CD8-positive, alpha-beta T cell (primary cell): ENCODE measurements at places on chromosomes 7 and 10. TPM values are rescaled to one million over a fixed set of nuclear protein-coding genes. Genes with fewer than 3 reads are reported as not detected.

LIPM gene
- not detected for total RNA-seq

TRIL gene
- total RNA-seq, result not detected

SORCS3 gene
- total RNA-seq, result 0.14 TPM

PIK3AP1 gene
- total RNA-seq, result 5.6 TPM

IDI2 gene
- total RNA-seq, result not detected

LDB3 gene
- total RNA-seq, result not detected

TNKS2 gene
- 49.4 TPM for total RNA-seq

IFIT1B gene
- not detected for total RNA-seq

KLHL7 gene
- 19.2 TPM for total RNA-seq

TMEM106B gene
- total RNA-seq, result 15.0 TPM

TMEM178B gene
- 0.28 TPM for total RNA-seq

TMEM140 gene
- total RNA-seq, result 21.8 TPM

GHRHR gene
- total RNA-seq, result not detected

KCNH2 gene
- total RNA-seq, result 0.90 TPM

DRGX gene
- not detected for total RNA-seq

SLC26A5 gene
- not detected for total RNA-seq
